ENCODE measurements at places on chromosomes 6 and 20. TPM values are rescaled to one million over a fixed set of nuclear protein-coding genes. Genes with fewer than 3 reads are reported as not detected.

The KCNB1 gene
- not detected for total RNA-seq

The RBPJL gene
- total RNA-seq = not detected

The PHACTR2 gene
- 45.2 TPM for total RNA-seq

The RIN2 gene
- 60.1 TPM for total RNA-seq

The NOTCH4 gene
- 0.31 TPM for total RNA-seq

The APOBEC2 gene
- not detected for total RNA-seq

The RBBP8NL gene
- total RNA-seq = not detected

The STMND1 gene
- total RNA-seq = not detected
